H1 (cell line): ENCODE measurements at places on chromosomes 1 and 21. TPM values are rescaled to one million over a fixed set of nuclear protein-coding genes. Genes with fewer than 3 reads are reported as not detected.

The ELF3 gene
- total RNA-seq: 15.6 and 17.3 TPM in 2 replicates

The ANGPTL1 gene
- total RNA-seq: not detected in 2 replicates

GRCh38 chr1:201283836-201284553 lies 689 bp downstream of the PKP1 start:
- H3K4me1 ChIP-seq: no peaks in the 10 kb centered on the region
- DNase-seq: no peak
- no peak overlapping the region for H3K27ac ChIP-seq
- no peak overlapping the region for H3K4me3 ChIP-seq
- peaks cover 30% of the 10 kb centered on the region for H3K27me3 ChIP-seq

GRCh38 chr21:37655611-37656300 lies 260.5 kb downstream of the KCNJ6 start:
- H3K4me1 ChIP-seq: no peaks in the 10 kb centered on the region
- no peaks in the 10 kb centered on the region for H3K36me3 ChIP-seq

The RNF186 gene
- total RNA-seq: not detected in 2 replicates

The NPHS2 gene
- total RNA-seq: not detected in 2 replicates

DNA sequence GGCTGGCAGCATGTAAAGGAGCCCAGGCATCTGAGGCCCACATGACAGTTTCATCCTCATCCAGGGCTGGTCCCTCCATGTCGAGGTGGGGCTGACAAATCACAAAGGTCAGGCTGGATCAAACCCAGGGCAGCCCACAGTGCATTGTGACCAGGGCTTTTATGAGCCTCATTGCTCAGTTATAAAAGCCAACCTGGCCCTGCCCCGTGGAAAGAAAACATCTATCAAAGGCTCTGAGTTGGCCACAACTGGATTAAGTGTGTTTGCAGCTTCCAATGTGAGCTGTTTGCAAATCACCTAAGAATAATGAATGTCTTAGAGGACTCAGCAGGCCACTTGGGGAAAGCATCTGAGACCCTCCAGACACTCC lies 45.4 kb downstream of the GRHL3 start:
- no peaks in the 10 kb centered on the region for H3K27me3 ChIP-seq
- H3K4me3 ChIP-seq: no peak overlapping the region
- H3K4me1 ChIP-seq: no peaks in the 10 kb centered on the region; the same call in 1 of the 2 replicates
- no peak overlapping the region for H3K27ac ChIP-seq
- no peaks in the 10 kb centered on the region for H3K36me3 ChIP-seq

DNA sequence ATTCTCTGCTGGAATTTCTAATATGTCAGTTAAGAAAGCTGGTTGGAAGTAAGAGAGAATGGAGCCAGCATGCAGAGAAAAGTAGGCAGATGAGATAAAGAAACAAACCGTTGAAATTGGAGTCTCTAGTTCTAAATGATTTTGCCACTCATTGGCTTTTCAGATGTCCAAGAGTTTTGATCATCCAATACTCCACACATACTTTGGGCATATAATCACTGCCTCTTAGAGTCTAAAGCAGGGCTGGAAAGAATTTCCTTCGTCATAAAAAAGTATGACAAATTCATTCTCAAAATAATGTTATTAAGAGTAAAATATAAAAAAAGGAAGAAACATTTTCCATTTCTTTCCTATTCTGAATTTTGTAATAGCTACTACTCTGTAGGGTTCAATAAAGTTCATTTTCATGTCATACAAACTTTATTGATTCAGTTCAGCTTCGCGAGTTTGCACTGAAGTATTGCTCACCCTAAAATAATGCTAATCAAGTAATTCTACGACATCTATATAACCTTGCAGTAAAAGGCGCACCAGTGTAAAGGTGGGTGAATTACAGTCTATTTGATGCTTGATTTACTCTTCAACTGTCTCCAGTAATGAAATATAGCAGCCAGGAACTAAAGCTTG lies 1556.6 kb downstream of the NCAM2 start:
- H3K36me3 ChIP-seq: no peaks in the 10 kb centered on the region
- no peaks in the 10 kb centered on the region for H3K4me1 ChIP-seq
- DNase-seq: no peak
- no peak overlapping the region for H3K4me3 ChIP-seq
- no peaks in the 10 kb centered on the region for H3K27me3 ChIP-seq

DNA sequence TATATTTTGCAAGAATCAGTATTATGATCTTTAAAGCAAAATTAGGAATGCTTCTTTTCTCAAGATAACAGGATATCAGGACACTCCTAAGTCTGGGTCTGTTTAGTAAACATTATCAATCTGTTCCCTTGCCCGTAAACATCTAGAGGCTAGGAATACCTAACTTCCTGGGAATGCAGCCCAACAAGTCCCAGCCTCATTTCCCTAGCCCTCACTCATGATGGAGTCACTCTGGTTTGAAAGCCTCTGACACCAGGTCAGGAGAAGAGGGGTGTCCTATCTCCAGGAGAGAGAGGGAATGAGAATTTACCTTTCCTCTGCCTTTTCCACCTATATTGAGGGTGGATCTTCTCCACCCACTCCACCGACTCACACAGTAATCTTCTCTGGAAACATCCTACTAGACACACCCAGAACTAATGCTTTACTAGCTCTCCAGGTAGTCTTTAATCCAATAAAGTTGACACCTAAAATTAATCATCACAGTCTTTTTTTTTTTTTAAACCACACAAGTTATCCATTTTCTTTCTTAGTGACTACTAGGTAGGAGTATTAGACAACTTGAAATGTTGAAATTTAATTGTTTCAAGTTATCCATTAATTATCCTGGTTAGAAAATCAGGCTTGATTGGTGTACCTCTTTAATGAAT lies 659.3 kb downstream of the USP25 start:
- H3K4me3 ChIP-seq: no peak overlapping the region
- no peak overlapping the region for H3K27ac ChIP-seq
- H3K27me3 ChIP-seq: no peaks in the 10 kb centered on the region
- DNase-seq: no peak
- H3K4me1 ChIP-seq: no peaks in the 10 kb centered on the region
- no peaks in the 10 kb centered on the region for H3K36me3 ChIP-seq

The GPX7 gene
- total RNA-seq: 12.2 and 13.0 TPM in 2 replicates

GRCh38 chr1:220769205-220769604 lies 17.5 kb upstream of the MTARC1 start:
- no peaks in the 10 kb centered on the region for H3K36me3 ChIP-seq
- no peaks in the 10 kb centered on the region for H3K27me3 ChIP-seq
- no peak for DNase-seq
- no peak overlapping the region for H3K4me3 ChIP-seq
- no peaks in the 10 kb centered on the region for H3K4me1 ChIP-seq
- H3K27ac ChIP-seq: no peak overlapping the region

The LCE3D gene
- not detected in 2 replicates for total RNA-seq

GRCh38 chr1:21232044-21232443 lies 55.3 kb upstream of the EIF4G3 start:
- H3K27ac ChIP-seq: no peak overlapping the region
- H3K27me3 ChIP-seq: no peaks in the 10 kb centered on the region
- no peaks in the 10 kb centered on the region for H3K36me3 ChIP-seq

DNA sequence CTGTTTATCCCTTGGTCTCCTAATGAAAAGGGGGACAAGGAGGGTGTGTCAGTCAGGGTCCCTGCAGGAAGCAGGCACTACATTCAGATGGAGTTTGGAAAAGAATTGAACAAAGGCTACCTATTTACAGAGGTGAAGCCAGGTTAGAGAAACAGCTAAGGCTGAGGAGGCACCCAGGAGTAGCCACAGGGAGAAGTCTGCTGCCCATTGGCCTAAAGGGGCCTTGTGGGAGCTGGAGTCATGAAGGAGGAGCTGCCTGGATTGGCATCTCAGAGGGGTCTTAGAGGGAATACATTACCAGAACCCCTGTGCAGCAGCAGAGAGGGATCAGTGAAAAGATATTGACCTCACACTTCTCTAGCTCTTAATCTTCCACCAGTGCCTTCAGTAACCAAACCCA lies 31.2 kb upstream of the USP24 start:
- no peak overlapping the region for H3K4me3 ChIP-seq
- no peaks in the 10 kb centered on the region for H3K4me1 ChIP-seq
- H3K27ac ChIP-seq: no peak overlapping the region

The TCP10L gene
- total RNA-seq: 0.71 and 0.99 TPM in 2 replicates

DNA sequence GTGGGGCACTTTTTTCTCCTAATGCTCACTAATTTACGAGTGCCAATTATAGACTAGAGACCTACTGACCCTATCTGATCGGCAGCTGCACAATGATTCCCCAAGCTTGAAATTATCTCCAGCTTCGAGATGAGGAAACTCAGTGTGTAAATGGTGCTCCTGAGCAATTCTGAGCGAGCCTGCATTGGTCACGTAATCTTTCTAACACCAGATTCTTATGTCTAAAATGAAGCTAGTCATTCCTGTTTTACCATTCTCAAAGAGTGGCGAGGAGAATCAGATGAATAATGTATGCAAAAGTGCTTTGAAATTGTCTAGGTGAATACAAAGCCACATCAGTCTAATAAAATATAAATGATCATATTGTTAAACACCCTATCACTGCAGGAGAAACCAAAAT lies 318.1 kb upstream of the FAM78B start:
- no peak overlapping the region for H3K27ac ChIP-seq
- no peaks in the 10 kb centered on the region for H3K4me1 ChIP-seq
- DNase-seq: no peak
- H3K4me3 ChIP-seq: no peak overlapping the region
- H3K27me3 ChIP-seq: no peaks in the 10 kb centered on the region

The ARF1 gene
- 265 and 267 TPM in 2 replicates for total RNA-seq

The RAB3B gene
- total RNA-seq: 36.8 and 37.3 TPM in 2 replicates

- H3K4me3 ChIP-seq: no peak overlapping the region
- no peak for DNase-seq
- no peaks in the 10 kb centered on the region for H3K27me3 ChIP-seq
- no peaks in the 10 kb centered on the region for H3K4me1 ChIP-seq
- H3K27ac ChIP-seq: no peak overlapping the region
These were observed 51.7 kb downstream of the COL18A1 start for GRCh38 chr21:45456584-45457160.

DNA sequence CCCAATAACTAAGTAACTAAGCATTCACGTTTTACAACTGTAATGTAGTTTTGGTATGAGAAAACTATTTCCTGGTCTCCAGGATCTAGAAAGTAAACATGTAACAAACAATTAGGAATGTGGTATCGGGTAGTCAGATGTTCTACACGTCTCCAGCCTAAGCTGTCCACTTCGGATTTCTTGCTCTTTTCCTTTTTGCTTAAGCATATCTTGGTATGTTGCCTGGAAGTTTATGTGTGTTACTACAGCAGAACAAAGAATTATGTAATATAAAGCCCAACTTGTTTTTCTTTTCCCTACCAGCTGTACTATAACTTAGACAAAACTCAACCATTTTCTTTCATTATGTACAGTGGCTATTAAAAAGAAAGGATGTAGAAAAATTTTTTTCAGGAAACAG lies 20.4 kb upstream of the WARS2 start:
- peaks cover 10% of the 10 kb centered on the region for H3K36me3 ChIP-seq
- no peaks in the 10 kb centered on the region for H3K4me1 ChIP-seq
- no peaks in the 10 kb centered on the region for H3K27me3 ChIP-seq
- H3K4me3 ChIP-seq: no peak overlapping the region
- no peak overlapping the region for H3K27ac ChIP-seq

- H3K4me3 ChIP-seq: no peak overlapping the region
- DNase-seq: no peak
- no peak overlapping the region for H3K27ac ChIP-seq
These were observed 354.6 kb downstream of the ZNF326 start for GRCh38 chr1:90349510-90349909.

The PRELP gene
- total RNA-seq: 0.13 and 0.19 TPM in 2 replicates

DNA sequence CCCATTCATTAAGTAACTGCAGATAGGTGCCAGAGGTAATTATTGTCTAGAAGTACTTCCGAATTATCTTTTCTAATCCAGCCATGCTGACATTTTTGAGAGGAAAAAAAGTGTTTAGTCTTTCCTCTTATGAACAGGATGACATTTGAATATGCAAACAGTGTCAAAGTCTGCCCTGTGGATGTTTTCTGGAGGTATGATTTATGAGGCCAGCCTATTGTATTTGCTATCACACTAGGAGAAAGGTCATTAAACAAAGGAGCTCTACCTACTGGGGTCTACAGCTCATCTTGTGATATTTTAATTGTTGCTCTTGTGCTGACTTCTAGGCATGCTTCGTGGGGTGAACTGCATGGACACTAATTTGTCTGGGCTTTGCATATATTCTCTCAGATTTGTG lies 559.7 kb upstream of the CAMK1G start:
- no peak overlapping the region for H3K27ac ChIP-seq
- H3K27me3 ChIP-seq: no peaks in the 10 kb centered on the region
- no peaks in the 10 kb centered on the region for H3K36me3 ChIP-seq
- H3K4me1 ChIP-seq: no peaks in the 10 kb centered on the region

GRCh38 chr1:31593136-31593665 lies 16.9 kb downstream of the TINAGL1 start:
- H3K4me1 ChIP-seq: peaks cover under 1% of the 10 kb centered on the region; the same call in 1 of the 2 replicates
- H3K4me3 ChIP-seq: no peak overlapping the region
- no peaks in the 10 kb centered on the region for H3K36me3 ChIP-seq
- no peak for DNase-seq

- no peaks in the 10 kb centered on the region for H3K36me3 ChIP-seq
- no peaks in the 10 kb centered on the region for H3K27me3 ChIP-seq
- peaks cover 11% of the 10 kb centered on the region for H3K4me1 ChIP-seq
- H3K27ac ChIP-seq: no peak overlapping the region
These were observed 254.7 kb downstream of the NFIA start for GRCh38 chr1:61337037-61337436.

GRCh38 chr1:196638466-196638865 lies 13.4 kb upstream of the CFH start:
- H3K27ac ChIP-seq: no peak overlapping the region
- no peaks in the 10 kb centered on the region for H3K4me1 ChIP-seq
- no peak for DNase-seq
- no peaks in the 10 kb centered on the region for H3K36me3 ChIP-seq

DNA sequence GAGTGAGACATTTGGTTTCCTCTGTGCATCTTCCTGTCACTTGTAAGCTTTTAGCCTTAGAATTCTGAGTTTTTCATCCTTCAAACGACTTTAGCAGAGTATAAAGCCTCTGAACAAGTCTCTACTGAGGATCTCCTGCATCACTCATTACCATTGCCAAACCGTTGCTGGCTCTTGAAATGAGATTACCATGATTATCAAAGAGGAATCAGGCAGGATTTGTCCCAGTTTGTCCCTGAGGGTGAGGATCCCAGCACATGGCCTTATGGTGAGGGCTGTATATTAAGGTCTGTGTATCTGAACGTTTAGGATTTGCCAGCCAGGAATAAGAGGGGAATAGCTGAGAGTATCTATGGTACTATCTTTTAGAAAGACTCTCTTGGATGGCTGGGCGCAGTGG lies 169.5 kb upstream of the L1TD1 start:
- no peak for DNase-seq
- H3K36me3 ChIP-seq: no peaks in the 10 kb centered on the region
- no peak overlapping the region for H3K4me3 ChIP-seq
- H3K4me1 ChIP-seq: peaks cover 4% of the 10 kb centered on the region; the same call in 1 of the 2 replicates
- H3K27ac ChIP-seq: no peak overlapping the region

DNA sequence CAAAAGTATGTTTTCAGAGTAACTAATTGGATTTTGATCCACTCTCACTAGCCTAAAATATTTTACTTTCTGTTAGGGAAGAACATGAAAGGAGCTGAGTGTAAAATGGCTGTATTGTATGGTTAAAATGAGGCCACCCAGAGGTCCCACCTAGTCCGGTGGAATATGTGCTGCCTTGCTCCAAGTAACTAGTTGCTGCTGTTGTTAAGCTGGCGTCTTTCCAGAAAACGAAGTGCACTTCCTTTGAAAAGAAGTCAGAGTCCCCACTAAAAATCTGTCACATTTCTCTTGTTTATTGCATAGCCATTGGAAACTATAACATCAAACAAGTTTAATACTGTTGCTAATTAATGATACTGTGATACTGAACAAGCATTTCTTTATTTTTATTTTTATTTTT lies 3.2 kb downstream of the SLC25A33 start:
- no peaks in the 10 kb centered on the region for H3K27me3 ChIP-seq
- H3K36me3 ChIP-seq: no peaks in the 10 kb centered on the region
- H3K27ac ChIP-seq: no peak overlapping the region
- H3K4me1 ChIP-seq: no peaks in the 10 kb centered on the region

- no peak for DNase-seq
- no peaks in the 10 kb centered on the region for H3K27me3 ChIP-seq
- H3K4me3 ChIP-seq: no peak overlapping the region
- peaks cover 18% of the 10 kb centered on the region for H3K4me1 ChIP-seq
- H3K27ac ChIP-seq: no peak overlapping the region
These were observed 18.2 kb downstream of the RRP15 start for GRCh38 chr1:218303176-218303879.
